ENCODE measurements at places on chromosomes 5 and 9.

DNA sequence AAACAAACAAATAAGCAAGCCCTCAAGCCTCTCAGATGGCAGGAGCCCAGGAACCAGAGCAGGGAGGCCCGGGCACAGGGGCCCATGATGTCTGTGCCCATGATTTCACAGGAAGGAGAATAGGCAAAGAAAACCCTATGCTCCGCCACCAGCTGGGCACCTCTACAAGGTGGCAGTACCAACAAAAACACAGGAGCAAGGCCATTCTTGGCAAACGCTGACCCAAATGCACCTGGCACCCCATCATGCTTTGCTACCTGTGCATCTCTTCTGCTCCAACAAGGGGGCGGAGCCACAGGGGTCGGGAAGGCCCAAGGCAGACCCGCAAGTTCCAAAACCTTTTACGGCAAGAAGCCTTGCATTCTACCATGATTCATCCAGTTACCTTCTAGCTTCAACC, 3.1 kb downstream of the BRD3 start:
- no peak for DNase-seq

DNA sequence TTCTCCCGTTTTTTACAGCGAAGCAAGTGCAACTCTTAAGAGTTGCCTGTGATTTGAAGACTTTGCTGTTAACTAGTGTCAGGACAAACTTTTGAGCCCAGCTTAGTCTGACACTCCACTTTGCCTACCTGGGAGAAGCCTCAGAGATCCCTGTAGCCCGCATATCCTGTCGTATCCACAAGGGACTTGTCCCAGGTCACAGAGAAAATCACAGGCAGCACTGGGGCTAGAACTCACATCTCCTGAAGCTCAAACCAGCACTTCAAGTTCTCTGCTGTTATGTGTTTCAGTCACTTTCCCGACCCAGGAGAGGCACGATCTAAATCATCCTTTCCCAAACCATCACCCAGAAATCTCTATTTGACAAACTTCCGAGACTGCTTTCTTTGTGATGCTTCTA, 584.5 kb downstream of the ACTL7B start:
- DNase-seq, result no peak

- no peak for DNase-seq
Observed at GRCh38 chr5:151427258-151427657, 20.1 kb upstream of the SLC36A1 start.

- no peak for DNase-seq
Observed at GRCh38 chr5:12125895-12126294, 221.6 kb upstream of the CTNND2 start.

GRCh38 chr5:157308836-157309465, 43.0 kb downstream of the CYFIP2 start:
- no peak for DNase-seq
